Neural crest cell (in vitro differentiated cells): ENCODE measurements at places on chromosomes 7 and 10. TPM values are rescaled to one million over a fixed set of nuclear protein-coding genes. Genes with fewer than 3 reads are reported as not detected.
A peak's percentile ranks its signal among the peaks of the same experiment; 100 is the strongest.

DNA sequence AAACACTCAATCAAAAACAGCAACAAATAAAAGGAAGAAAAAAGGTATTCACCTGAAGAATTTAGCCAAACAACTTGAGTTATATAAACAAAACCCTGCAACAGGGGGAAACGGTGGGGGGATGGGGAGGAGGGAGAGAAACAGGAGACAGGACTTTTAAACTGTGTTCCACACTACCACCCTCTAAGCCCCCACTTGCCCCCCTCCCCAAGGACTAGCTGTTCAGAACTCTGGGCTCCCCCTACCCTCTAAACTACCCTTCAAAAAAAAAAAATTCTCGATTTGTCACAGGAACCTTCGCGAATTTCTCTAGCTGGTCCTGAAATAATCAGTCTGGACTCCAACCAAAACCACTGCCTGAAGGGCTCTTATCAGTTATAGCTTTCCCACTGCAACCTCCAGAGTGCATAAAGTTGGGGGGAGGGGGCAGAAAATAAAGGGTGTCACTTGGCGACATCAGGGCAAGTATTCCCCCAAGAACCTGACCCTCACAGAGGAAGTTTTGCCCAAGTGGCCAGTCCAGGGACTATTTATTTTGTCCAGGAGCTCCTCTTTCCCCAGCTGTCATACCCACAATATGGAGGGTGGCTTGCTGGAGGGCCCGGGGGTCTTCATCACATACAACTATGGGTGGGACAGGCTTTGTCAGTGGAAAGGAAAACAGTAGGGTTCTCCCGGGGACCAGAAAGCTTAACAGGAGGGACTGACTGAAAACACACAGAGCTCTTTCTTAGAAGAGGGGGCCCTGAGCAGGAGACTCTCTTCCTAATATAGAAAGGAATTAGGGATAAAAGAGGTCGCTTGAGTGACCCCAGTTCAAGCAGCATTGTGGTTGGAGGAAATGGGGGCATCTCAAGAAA, 1.3 kb downstream of the UBE2H start:
- no peaks in the 10 kb centered on the region for H3K27me3 ChIP-seq
- H3K4me3 ChIP-seq: no peak overlapping the region
- H3K4me1 ChIP-seq: peaks cover 14% of the 10 kb centered on the region
- DNase-seq: peak; percentile 22
- H3K36me3 ChIP-seq: no peaks in the 10 kb centered on the region

DNA sequence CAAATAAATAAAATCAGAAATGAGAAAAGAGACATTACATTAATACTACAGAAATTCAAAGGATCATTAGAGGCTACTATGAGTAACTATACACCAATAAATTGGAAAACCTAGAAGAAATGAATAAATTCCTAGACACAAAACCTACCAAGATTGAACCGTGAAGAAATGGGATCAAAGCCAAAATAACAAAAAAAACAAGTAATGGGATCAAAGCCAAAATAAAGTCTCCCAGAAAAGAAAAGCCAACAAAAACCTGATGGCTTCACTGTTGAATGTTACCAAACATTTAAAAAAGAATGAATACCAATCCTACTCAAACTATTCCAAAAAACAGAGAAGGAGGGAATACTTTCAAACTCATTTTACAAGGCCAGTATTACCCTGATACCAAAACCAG, 20.0 kb downstream of the GSDME start:
- peaks cover 34% of the 10 kb centered on the region for H3K36me3 ChIP-seq
- no peak overlapping the region for H3K4me3 ChIP-seq
- no peak overlapping the region for H3K27ac ChIP-seq

DNA sequence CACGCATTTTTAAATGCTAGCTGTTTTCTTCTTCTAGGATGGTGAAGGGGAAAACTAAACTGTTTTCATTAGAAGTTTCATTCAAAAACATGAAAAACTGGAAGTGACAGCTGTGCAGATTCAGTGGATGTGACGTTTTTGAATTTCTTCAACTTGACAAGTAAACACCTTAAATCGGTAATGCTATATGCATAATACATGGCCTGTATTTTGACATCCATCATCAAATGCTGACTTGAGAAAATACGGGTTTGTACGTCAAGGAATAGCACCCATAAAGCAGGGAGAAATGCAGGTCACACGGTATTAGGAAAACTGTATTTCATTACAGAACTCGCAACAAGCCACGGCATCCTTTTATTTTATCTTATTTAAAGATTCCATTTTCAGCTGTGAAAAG, 720.5 kb downstream of the KCNMA1 start:
- peaks cover 5% of the 10 kb centered on the region for H3K4me1 ChIP-seq
- H3K27ac ChIP-seq: no peak overlapping the region
- DNase-seq: no peak
- H3K4me3 ChIP-seq: no peak overlapping the region
- no peaks in the 10 kb centered on the region for H3K27me3 ChIP-seq
- H3K36me3 ChIP-seq: no peaks in the 10 kb centered on the region

DNA sequence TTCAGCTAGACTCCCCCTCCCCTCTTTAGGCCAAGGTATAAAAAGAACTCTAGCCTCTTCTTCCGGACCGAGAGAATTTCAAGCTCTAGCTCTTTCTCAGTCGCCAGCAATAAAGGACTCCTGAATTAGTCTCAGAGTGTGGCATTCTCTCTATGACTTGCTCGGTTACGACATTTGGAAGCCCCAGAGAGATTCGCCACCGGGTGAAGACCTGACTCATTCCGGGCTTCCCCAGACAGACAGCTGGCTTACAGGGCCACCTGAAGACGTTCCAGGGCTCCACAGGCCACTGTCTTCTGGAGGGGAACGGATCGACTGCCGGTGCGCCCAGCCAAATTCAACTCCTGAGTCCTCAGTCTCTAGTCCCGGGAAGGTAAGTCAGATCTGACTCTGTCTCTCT, at the start of gene AKR1B15:
AKR1B15 (plus strand) TSS at position 234 of the 400 bp plus-strand sequence. CDS start 15,510 bp downstream, outside the sequence.
- H3K4me1 ChIP-seq: peaks cover 29% of the 10 kb centered on the region
- H3K27me3 ChIP-seq: peaks cover 3% of the 10 kb centered on the region
- no peak within 1 kb of the TSS for H3K27ac ChIP-seq
- H3K36me3 ChIP-seq: no peaks in the 10 kb centered on the region
- peak within 1 kb of the TSS; percentile 73 for H3K4me3 ChIP-seq

DNA sequence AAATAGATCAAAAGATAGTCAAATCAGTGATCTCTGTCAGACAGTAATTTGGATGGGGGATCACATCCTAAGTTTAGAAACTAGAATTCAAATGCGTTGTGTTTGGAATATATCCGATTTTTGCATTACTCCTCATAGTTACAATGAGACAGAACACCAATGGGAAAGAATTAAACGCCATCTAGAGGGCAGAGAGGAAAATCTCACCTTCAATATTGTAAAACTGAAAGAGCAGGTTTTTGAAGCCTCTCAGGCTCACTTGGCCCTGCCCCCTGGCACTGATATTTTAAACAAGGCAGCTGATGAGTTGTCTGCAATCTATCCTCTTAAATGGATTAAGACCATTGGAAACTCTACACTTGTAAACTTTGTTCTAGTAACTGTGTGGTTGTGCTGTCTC, 17.7 kb downstream of the FRG2B start:
- DNase-seq: no peak
- no peaks in the 10 kb centered on the region for H3K27me3 ChIP-seq
- H3K36me3 ChIP-seq: peaks cover 10% of the 10 kb centered on the region
- H3K4me1 ChIP-seq: no peaks in the 10 kb centered on the region
- H3K27ac ChIP-seq: no peak overlapping the region
- no peak overlapping the region for H3K4me3 ChIP-seq

The TSPAN14 gene
- total RNA-seq: 140 and 144 TPM in 2 replicates

The COL28A1 gene
- 0.28 and 0.30 TPM in 2 replicates for total RNA-seq

The MBL2 gene
- not detected in 2 replicates for total RNA-seq

The DEPP1 gene
- total RNA-seq: 0.50 and 1.1 TPM in 2 replicates
